Esophagus squamous epithelium (tissue), 5 donors: ENCODE measurements at places on chromosomes 16 and 17.

DNA sequence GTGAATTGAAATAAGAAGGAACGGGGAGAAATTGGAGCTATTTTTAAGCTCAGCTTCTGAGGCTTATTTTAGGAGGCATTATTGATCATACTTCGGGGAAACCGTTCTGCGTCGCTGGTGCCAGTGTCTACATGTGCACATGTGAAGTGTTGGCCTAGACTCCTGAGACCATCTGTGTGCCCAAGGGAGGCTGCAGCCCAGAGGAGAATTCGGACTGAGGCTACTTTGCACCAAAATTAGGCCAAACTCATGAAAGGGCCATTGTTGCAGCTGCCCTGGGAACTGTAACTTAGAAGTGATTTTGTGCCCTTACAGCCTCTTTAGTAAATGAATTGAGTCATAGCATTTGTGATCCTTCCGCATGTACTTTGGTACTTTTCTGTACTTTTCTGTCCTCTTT, 102.0 kb upstream of the NOL11 start:
- DNase-seq, result no peak

- no peak for DNase-seq
These were observed 24.3 kb upstream of the MGAT5B start for GRCh38 chr17:76843703-76844484.

GRCh38 chr16:76976101-76976500, 214.9 kb upstream of the MON1B start:
- DNase-seq, result no peak

- no peak for DNase-seq
These were observed 762 bp upstream of the RBL2 start for GRCh38 chr16:53433509-53433908.

DNA sequence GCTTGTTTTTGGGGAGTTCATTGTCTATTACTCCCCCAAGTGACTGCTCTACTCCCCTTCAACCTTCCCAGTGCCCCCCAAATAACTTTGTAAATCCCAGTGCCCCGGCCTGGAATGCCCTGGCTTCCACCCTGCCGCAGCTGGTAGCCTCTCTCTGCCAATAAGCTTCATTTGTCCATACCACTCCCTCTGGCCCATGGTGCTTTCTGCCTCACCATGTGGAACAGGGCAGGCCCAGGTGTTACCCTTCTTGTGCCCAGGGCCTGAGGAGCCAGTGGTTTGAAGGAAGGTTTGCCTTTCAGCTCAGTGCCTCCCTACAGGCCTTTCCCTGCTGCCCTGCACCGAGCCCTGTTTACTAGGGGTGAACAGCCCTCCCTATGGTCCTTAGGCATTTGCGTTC, 134.2 kb downstream of the AATF start:
- no peak for DNase-seq

GRCh38 chr17:46732160-46732559, 86.3 kb downstream of the WNT3 start:
- no peak for DNase-seq

GRCh38 chr17:42679492-42680330, 1.9 kb downstream of the CCR10 start:
- no peak for DNase-seq

DNA sequence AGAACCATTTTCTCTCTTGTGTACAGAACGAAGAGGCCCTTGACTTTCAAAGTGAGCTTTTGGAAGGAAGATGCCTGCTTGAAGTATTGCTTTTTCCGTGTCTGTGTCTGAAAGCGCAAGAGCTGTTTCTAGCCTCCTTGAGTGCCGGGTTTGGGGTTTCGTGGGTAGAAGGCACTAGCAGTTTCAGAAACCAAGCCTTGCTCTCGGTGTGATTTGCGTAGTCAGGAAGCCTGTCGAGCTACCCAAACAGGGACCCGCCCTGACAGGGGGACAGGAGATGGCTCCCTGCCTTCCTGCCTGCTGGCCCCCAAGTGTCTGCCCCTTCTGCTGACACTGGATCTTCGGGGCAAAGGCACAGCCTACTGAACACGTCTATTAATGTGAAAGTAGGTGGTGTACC, 322.0 kb downstream of the MAF start:
- DNase-seq, result no peak

DNA sequence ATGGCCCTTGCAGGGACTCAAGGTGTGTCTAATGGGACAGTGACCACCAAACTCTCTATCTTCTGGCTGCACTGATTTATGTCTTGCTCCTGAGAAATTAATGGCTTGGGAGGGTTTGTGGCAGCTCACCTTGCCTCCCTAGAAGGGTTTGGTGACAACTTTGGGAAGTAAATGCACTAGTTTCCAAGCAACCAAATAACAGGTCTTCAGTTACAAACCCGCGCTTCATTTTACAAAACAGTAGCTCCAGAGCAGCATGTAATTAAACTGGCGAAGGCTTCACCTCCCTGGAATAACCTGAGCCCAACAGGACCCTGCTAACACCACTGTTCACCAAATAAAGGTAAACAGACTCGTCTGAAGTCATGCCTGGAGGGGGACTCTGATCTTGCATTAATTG, 318.3 kb downstream of the SLC39A11 start:
- DNase-seq, result no peak

GRCh38 chr17:56203430-56203829, 50.2 kb downstream of the ANKFN1 start:
- no peak for DNase-seq

DNA sequence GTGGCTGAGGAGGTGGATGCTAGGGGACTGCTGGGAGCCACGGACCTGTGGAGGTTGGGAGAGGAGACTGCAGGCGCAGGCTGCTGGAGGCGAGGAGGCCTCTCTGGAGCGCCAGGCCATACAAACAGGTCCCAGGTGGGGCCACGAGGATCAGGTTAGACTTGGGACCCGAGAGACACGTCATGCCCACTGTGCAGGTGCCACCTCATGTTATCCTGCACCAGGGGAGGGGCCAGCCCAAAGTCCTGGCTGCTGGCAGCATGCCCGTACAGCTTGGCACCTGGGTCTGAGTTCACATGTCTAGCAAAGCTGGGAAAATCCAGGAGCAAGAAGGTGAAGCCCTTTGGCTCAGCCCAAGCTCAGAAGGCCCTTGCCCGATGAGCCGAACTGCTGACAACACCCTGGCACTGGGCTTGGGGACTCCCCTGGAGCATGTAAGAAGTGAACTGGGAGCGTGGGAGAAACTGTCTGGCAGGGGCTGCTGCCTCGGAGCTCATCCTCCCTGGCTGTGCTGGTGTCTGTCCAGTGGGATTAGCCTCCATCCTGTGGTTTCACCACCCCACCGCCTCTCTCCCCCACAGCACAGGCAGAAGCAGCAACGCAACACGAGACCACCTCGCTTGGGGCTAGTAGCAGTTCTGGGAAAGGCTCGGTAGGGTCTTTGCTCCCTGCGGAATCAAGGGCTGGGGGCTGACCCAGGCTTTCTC, 5.3 kb downstream of the ARHGDIA start:
- no peak for DNase-seq

DNA sequence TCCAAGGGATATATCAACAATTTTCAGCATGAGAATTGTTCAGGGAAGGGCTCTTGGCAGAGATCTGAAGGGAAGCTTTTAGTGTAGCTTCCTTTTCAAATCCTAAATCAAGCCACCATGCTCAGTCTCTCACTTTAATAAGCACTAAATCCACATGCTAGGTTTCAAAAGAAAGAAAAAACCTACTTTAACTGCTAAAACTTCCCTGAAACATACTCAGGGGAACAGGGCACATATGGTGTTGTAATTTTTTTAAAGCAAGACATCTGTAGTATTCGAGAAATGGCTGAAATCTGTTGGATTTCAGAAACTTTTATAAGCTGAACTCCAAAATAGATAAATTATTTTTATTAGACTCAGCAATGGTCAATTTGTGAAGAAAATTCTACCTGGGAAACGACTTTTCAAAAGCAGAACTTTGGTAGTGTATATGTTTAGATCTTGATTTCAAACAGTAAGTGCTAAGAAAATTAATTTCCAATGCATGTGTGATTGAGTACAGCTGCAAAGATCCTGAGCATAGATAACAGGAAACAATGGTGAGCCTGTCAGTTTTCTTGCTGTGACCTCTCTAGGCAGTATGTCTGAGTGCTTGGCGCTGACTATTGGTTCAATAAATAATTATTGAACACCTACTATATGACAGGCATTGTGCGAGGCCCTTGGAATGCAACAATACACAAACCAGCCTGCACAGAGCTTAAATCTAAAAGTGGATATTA, 804.5 kb upstream of the SOX9 start:
- no peak for DNase-seq

DNA sequence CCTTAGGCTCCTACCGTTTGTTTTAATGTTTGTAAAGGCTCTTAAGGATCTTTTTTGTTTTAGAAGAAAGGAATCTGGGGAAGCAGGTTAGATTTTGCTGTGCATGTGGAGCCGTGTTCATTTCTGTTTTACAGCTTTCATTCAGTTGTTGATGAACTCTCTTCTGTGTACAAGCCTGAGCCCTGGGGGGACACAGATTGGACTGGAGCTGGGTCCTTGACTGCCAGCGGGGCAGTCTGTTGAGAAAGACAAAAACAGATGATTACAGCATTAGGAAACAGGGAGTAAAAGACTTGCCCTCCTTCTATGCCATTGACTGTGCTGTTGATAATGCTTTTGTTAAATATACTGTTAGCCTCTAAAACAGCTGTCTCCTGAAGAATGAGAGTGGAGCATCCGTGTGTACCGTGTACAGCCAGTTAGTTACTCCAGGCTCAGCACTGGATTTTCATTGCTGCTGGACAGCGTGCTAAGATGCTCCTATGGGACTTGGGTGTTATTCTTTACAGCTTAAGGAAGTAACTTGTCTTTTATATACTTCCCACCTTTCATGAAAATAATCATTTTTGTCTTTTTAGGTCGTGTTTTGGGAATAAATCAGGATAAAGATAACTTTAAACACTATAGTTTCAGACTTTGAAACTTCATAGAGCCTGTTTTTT, 3.2 kb downstream of the MAP1LC3B start:
- no peak for DNase-seq

DNA sequence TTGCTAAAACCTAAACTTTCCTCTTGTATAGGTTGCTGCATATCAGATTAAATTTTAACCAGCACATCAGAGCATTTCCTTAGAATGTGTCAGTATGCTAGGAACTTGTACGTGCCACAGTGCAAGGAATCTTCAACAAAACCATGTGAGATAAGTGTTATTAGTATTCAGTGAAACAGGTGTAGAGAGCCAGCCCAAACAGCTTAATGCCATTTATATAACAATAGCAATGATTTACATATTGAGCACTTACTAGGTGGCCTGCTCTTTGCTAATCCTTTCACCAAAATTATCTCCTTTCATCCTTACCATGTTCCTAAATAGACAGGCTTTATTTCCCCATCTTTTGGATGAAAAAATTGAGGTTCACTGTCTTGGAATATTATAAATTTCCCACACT, 485.7 kb downstream of the HS3ST4 start:
- no peak for DNase-seq

GRCh38 chr16:82773018-82773417, 146.2 kb downstream of the CDH13 start:
- DNase-seq, result no peak

DNA sequence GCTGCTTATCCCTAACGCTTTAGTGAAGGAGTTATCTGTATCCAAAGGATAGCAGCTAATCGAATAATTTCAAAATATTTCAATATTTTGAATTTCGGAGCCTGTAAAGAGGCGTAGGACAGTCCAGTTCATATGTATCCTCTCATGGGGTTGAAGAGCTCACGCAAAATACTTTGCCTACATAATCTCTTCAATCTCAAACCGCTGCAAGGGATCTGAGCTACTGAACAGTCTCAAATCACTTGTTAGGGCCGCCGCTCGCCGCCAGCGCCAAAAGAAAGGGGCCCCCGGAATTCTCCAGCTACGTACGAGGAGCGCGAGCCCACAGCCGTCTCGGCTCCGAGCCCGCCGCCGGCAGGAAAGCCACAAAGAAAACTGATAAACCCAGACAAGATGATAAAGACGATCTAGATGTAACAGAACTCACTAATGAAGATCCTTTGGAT, 601 bp upstream of the RFWD3 start:
- DNase-seq, result no peak

GRCh38 chr17:44338702-44339101, 6.4 kb upstream of the GRN start:
- DNase-seq, result no peak

DNA sequence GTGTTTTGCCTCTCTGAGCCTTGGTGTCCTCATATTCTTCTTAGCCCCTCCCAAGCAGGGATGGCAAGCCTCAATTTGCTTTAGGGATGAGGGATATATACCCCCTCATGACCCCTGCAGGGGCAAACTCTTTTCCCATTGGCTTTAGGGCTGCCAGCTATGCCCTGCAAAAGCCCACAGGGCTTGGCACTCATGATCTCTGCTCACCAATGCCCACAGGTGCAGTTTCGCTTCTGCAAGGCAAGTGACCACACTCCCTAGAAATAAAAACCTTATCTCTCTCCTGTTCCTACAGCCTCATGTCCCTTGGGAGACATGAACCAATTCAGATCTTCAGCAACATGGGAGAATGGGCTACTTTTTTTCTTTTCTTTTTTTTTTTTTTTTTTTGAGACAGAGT, 8.8 kb downstream of the BEAN1 start:
- no peak for DNase-seq

DNA sequence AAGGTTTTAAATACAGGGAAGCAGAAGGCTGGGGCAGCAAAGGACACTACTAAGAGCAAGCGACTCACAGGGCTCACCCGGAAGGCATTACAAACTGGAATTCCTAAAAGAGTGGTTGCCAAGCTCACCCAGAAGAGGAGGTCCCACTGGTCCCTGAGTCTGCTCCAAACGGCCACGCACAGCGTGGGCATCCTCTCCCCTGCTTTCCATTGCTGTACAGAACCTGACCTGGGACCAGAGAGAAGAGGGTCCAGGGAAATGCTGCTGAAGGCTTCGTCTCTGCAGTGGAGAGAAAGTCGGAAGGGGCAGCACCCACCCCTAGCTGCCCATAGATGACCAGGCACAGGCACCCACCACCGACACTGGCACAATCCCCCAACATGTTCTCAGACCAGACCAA, 67.2 kb downstream of the ADCY9 start:
- no peak for DNase-seq

DNA sequence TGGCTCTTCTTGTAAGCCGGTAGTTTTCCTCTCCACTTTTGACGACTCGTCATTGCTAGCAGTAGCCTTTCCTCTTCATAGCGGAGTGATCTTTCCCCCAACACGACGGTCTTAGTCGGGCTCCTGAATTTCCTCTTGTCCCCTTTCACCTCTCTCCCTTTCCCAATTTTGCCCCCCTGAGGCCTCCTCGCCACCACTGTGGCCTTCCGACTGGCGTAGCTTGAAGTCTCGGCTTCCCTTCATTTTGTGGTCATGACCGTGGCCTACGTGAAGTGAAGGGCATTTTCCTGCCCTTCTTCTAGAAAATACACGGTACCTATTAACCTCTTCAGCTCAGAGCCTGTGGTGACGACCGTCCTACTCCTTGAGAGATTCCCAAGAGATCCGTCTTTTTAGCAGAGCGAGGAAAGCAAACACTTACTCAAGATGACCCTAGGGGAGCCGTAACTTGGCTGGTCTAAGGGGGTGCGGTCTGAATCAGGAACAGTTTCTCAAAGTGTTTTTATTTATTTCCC, 787 bp downstream of the PRKAR1A start:
- DNase-seq, result no peak
